Gastroesophageal sphincter (tissue), 4 donors: ENCODE measurements at places on chromosomes 3 and 15. TPM values are rescaled to one million over a fixed set of nuclear protein-coding genes. Genes with fewer than 3 reads are reported as not detected.

DNA sequence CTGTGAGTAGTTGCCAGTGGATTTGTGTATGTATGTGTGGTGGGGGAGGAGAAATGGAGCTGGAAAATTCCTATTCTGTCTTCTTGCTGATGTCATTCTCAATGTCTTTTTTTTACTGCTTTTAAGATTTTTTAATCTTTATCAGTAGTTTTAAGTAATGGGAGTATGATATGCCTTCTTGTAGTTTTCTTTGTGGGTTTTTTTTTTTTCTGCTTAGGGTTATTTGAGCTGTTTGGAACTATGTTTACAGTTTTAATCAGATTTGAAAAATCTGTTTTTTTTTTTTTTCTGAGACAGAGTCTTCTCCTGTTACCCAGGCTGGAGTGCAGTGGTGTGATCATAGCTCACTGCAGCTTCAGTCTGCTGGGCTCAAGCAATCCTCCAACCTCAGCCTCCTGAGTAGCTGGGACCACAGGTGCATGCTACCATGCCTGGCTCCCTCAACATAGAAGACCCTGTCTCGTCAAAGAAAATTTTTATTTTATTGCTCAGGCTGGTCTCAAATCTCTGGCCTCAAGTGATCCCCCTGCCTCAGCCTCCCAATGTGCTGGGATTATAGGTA, 37.1 kb downstream of the RPL39L start:
- H3K27me3 ChIP-seq = no peaks in the 10 kb centered on the region
- peak overlapping the region; percentile 73 for H3K27ac ChIP-seq
- no peak for ATAC-seq
- no peaks in the 10 kb centered on the region for H3K36me3 ChIP-seq
- peak overlapping the region; percentile 17 for H3K4me3 ChIP-seq

DNA sequence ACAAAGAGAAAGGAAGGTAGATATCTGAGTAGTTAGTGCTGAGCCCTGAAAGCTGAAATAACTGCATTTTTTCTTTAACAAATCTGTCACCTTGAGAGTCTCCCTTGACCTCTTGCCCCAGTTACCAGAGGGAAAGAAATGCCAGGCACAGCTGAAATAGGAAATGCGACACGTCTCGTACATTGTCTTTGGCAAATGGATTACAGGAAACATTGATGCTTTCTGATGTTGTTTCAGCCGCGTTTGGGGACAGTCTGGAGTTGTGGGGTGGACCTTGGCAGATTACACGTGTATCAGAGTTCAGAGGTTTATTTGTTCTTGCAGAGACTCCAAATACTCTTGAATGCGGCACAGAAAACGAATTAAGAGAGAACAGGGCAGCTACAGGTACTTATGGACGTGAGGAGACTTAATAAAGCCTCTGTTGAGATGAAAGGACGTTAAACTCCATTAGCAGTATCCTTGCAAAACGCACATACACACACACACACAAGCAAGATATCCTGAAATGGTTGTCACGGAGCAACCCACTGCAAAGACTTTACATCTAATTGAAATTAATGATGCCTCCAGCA, 272.8 kb upstream of the RORA start:
- no peaks in the 10 kb centered on the region for H3K27me3 ChIP-seq
- H3K4me1 ChIP-seq = no peaks in the 10 kb centered on the region
- no peak overlapping the region for H3K4me3 ChIP-seq
- no peaks in the 10 kb centered on the region for H3K36me3 ChIP-seq

DNA sequence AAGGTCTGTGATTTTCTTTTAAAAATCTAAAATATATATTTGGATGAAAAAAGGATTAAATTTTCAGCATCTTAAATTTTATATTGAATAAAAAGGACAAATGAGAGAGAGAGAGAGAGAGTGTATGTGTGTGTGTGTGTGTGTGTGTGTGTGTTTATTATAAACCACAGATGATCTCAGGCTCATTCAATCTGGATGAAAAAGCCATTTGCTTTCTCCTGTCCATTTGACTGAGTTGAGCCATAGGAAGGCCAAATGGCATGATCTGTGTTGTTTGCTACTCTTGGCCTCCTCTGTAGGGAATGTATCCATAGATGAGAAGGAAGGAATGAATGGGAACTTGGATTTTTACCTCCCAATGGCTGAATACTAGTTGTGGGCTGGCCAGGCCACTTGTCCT, 92.5 kb upstream of the MEX3B start:
- H3K27ac ChIP-seq = no peak overlapping the region
- H3K4me1 ChIP-seq = no peaks in the 10 kb centered on the region
- H3K36me3 ChIP-seq = no peaks in the 10 kb centered on the region
- no peaks in the 10 kb centered on the region for H3K27me3 ChIP-seq
- no peak overlapping the region for H3K4me3 ChIP-seq

GRCh38 chr15:43872416-43873020, 45.7 kb downstream of the WDR76 start:
- no peaks in the 10 kb centered on the region for H3K27me3 ChIP-seq
- H3K27ac ChIP-seq = no peak overlapping the region
- no peaks in the 10 kb centered on the region for H3K4me1 ChIP-seq
- no peak overlapping the region for H3K4me3 ChIP-seq
- H3K36me3 ChIP-seq = no peaks in the 10 kb centered on the region
- no peak for ATAC-seq

DNA sequence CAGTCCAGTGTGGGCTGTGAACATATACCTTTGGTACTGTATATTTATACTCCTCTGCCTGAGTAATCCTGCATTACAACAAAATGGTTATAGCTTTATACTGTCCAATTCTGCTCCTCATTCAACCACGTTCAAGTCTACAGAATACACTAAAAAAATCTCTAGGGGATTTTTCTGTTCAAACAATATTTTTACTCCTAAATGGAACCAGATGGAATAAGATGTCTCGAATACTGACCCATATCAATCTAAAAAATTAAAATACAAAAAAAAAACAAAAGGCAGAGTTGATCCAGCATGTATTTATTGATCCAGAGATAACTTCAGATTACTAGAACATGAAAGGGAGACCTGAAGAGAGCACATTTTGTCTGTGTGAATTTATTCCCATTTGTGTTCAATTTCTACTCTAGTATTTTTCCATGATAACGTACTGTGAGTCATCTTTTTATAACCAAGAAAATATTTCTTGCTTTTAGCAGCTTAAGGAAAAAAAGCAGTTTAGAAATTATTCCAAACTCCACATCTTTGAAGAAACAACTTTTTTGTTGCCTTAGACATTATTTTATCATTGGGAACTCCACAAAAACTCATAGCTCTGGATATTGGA, 910.7 kb downstream of the TBL1XR1 start:
- H3K4me1 ChIP-seq = no peaks in the 10 kb centered on the region
- H3K27ac ChIP-seq = no peak overlapping the region
- no peaks in the 10 kb centered on the region for H3K27me3 ChIP-seq
- H3K36me3 ChIP-seq = no peaks in the 10 kb centered on the region
- ATAC-seq = no peak
- no peak overlapping the region for H3K4me3 ChIP-seq

- H3K4me3 ChIP-seq = no peak overlapping the region
- no peaks in the 10 kb centered on the region for H3K27me3 ChIP-seq
- no peak overlapping the region for H3K27ac ChIP-seq
- no peak for ATAC-seq
Measured at GRCh38 chr3:45425237-45425933, 37.0 kb downstream of the LARS2 start.

DNA sequence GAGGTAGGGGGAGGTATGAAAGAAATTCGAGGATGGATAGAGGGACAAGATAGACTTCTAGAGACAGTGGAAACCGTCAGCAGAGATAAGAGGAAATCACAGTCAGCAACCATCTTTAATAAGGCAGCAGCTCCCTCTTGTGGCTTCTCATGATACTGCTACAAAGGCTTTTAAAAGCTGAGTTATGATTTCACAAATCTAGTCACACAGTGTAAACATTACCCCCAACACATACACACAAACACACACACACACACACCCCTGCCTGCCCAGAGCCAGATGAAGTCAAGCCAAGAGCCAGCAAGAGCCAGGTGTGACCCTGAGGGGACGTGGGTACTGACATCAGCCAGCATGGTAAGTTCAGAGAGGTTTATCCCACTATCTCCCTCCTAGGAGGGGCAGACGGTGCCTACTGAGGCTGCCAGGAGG, 18.9 kb upstream of the TGM5 start:
- peaks cover 20% of the 10 kb centered on the region for H3K27me3 ChIP-seq
- ATAC-seq = peak; percentile 63
- no peaks in the 10 kb centered on the region for H3K4me1 ChIP-seq
- H3K36me3 ChIP-seq = no peaks in the 10 kb centered on the region

DNA sequence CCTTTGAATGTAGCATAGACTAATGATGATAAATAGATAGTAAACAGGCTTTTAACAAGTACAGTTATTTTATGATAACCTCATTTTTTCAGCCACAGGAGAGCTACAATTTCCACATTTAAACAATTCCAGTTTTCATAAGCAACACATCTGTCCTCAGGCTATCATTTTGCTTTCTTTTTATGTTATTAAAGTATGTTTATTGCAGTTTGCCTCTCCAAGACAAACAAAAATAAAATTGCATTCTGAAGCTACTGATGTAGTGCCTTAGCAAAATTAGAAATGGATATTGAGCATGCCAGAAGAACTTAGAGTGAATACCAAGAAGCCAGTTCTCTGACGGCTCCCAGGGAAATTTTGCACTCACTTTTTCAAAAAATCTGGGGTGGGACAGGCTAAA, 140.6 kb upstream of the ABHD17C start:
- no peaks in the 10 kb centered on the region for H3K27me3 ChIP-seq
- H3K36me3 ChIP-seq = no peaks in the 10 kb centered on the region
- no peak overlapping the region for H3K27ac ChIP-seq
- no peaks in the 10 kb centered on the region for H3K4me1 ChIP-seq
- ATAC-seq = no peak

Gene LRRN1
- total RNA-seq = 2.1 TPM

Gene TPRA1
- 31.8 TPM for total RNA-seq

Gene THBS1
- total RNA-seq = 301 TPM

Gene CCDC13
- total RNA-seq = 2.8 TPM

Gene PARP6
- 98.7 TPM for total RNA-seq

Gene TRIP4
- 17.0 TPM for total RNA-seq
